ENCODE measurements at places on chromosomes 3 and 15.

- no peak for DNase-seq
These were observed 21.6 kb downstream of the SPTBN5 start for GRCh38 chr15:41872166-41872747.

DNA sequence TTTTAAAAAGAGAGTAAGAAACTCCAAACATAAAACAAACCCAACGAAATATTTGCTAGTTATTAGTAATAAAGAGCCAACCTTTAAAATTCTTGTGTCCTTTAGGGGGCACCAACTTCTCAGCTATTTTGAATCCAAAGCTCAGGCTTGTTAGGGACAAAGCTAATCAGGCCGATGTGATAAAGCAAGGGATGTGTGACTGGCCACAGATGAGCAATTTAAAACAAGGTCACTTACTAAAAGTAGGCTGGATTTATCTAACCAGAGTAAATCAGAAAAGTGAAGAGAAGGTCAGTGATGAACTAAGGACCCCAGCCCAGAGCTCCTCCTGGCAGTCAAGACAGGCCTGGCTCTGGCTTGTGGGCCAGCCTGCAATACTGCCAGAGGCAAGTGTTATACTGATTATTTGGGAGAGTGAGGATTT, 108.5 kb downstream of the CYP19A1 start:
- DNase-seq = no peak

- no peak for DNase-seq
These were observed 135.5 kb upstream of the TTC14 start for GRCh38 chr3:180466401-180467011.

DNA sequence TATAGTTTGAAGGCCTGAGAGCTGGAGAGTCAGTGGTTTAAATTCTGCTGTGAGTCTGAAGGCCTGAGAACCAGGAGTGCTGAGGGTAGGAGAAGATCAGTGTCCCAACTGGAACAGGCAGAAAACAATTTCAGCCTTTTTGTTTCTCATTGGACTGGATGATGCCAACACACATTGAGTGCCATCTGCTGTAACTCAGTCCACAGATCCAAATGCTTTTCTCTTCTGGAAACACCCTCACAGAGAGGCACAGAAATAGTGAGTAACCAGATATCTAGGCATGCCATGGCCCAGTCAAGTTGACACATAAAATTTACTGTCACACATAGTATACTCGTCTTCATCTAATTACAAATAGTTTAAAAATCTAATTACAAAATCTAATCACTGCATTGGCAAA, 100.8 kb downstream of the NEO1 start:
- DNase-seq = no peak

- DNase-seq = peak; percentile 67
These were observed 9.1 kb downstream of the ZFAND6 start for GRCh38 chr15:80068578-80068977.

- DNase-seq = peak; percentile 1
These were observed 172.1 kb upstream of the ADAMTS9 start for GRCh38 chr3:64859625-64860535.

GRCh38 chr3:71285086-71285485, 298.4 kb downstream of the FOXP1 start:
- no peak for DNase-seq

DNA sequence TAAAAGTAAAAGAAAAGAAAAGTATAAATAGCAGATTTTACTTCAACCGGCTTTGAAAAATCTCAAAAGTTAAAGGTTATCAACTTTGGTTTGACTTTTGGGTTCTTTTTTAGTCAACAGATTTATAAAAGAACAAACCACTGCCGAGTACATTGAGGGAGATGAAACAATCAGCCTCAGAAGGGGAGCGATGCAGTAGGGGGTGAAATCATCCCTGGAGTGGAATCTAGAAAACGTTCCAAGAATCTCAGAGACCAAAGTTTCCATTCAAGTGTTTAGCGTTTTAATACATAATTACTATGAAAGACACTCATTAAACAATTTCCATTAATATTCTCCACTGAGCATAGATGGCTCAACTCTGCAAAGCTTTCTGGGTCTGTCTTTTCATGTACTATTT, 745.5 kb downstream of the NR2F2 start:
- DNase-seq = no peak

- DNase-seq = no peak
These were observed 85.7 kb downstream of the RYR3 start for GRCh38 chr15:33396475-33396874.

- DNase-seq = peak; percentile 26
These were observed 25.4 kb downstream of the ISG20 start for GRCh38 chr15:88664151-88664778.

GRCh38 chr3:39753391-39753790, 56.0 kb upstream of the MYRIP start:
- DNase-seq = no peak

- DNase-seq = no peak
These were observed 9.6 kb downstream of the NEK11 start for GRCh38 chr3:131036200-131036816.

DNA sequence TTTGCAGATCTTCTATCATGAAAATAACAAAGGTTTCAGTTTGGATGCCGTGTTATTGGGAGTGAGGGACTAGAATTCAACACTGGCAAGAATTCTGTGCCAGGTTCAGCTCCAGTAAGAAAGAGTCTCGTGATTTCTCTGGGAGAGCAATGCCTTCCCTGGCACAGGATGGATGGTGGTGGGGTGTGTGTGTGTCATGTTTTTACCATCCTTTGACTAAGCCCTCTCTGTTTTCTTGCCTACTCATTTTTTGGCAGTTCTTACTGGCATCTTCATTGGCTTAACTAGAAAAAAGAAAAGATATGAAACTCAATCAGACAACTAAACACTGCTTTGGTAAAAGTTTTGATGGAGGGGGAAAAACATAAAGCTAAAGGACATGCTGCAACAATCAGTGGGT, 86.6 kb downstream of the FMN1 start:
- no peak for DNase-seq

- DNase-seq = no peak
These were observed 177.5 kb downstream of the RORA start for GRCh38 chr15:61051569-61052031.

DNA sequence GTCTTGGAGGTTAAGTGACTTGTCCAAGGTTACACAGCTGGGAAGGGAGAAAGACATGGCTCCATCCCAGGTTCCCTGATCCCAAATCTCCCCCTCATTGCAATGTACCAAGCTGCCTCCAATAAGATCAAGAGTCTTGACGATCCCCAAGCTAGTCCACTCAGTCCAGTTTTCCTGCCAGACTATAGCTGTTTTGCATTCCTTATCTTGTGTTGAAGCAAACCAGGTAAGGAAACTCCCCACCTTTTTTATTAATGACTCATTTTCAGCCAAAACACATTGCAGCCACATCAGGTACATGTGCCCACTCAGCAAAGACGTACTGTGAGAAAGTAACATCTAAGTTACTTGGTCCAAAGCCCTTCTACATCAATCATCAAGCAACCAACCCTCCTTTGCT, 41.9 kb downstream of the LIPC start:
- DNase-seq = peak; percentile 20

- DNase-seq = no peak
These were observed 3.3 kb downstream of the NPTN start for GRCh38 chr15:73629798-73630429.

DNA sequence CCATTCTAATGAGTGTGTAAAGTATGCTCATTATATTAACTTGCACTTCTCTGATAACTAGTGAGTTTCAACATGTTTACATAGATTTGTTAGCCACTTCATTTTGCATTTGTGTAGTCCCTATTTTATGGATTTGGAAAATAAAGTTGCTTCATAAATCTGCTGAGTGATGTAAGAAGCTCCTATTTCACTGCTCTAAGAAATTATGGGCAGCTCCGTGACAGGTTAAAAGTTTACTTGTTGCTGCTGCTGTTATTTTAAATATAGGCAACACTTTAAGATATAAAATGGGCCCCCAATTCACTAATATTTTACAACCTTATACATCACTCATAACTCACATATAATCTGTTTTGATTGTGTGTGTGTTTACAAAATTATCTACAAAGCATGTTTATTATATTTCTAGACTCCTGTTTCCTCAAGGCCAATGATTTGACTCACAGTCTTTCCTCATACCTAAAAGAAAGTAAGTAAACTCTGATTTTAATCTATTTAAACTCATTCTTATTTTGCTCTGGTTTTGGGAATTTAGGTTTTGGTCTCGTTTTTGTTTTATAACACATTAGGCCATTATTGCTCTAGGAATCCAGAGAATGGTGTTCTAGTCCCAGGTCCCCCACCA, 51.7 kb upstream of the FILIP1L start:
- DNase-seq = no peak

DNA sequence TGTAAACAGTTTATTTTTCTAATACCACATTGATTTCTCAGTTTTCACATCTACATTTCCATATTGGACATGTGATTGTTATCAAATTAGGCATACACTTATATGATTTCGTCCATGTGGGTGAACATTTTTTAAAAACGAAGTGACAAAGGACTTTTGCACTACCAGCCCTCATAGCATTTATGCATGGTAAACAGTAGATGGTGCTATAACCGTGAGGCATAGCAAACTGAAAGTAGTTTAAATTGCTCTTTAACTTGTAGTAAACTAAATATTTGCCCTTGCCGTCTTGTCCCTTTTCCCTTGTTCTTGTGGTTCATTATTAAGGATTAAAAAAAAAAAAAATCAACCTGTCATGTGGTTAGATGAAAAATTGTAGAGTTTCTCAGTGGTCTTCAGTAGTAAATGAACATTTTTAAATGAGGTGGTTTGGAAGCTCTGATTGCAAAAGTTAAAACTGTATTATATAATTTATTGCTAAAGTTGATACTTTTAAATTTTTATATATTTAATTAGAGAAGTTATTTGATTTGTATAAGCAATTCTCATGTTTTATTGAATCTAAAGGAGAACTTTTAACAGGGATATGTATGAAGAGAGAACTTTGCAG, 24.0 kb downstream of the STX19 start:
- peak; percentile 66 for DNase-seq
